ENCODE measurements at places on chromosomes 1 and 21.

DNA sequence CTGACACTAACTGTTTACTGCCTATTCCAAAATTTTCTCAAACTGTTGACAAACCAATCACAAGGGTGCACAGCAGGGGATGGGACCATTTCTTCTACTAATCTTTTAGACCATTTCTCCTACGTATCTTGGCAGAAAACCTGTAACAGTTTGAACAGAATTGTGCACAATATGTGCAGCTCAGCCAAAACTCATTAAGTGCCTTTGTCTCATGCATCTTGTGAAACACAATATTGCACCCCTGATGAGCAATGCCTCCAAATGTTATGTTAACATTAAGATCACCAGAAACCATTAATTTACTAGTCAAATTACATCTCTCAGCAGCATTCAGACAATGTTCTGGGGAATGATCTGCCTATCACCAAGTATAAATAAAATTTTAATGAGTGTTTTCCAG lies 247.5 kb downstream of the NRIP1 start:
- no peak for DNase-seq

- DNase-seq, result no peak
Observed at GRCh38 chr1:207071426-207071825, 17.2 kb upstream of the C4BPB start.

- no peak for DNase-seq
Observed at GRCh38 chr1:165747632-165748447, 20.8 kb downstream of the TMCO1 start.

DNA sequence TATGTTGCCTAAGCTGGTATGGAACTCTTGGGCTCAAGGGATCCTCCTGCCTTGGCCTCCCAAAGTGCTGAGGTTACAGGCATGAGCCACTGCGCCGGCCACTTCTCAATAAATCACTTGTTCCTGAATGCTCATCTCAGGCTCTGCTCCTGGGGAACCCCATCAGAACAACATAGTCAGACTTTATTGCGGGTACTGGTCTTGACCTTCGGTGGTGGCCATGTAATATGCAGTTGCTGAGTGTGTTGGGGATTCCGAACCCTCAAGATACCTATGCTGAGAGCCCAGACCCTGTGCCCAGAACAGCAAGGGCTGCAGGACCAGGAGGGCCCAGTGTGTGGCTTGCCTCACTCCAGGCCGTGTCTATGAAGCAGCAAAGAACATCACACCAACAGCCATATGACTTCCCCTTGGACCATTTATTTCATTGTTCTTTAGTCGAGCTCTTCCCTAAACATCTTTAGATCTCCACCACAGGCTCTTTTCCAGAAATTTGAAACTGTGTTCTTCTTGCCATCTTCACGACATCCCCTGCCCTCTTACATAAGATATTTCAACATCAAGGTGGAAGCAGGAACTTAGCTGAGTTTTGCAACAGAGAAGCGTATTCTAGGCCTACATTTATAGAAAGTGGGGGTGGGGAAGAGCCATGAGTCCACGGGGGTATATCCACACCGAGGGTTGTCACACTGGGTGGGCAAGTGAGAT lies 12.7 kb upstream of the SDHB start:
- DNase-seq, result no peak

GRCh38 chr1:27161594-27161993 lies 6.7 kb upstream of the SLC9A1 start:
- DNase-seq, result no peak

DNA sequence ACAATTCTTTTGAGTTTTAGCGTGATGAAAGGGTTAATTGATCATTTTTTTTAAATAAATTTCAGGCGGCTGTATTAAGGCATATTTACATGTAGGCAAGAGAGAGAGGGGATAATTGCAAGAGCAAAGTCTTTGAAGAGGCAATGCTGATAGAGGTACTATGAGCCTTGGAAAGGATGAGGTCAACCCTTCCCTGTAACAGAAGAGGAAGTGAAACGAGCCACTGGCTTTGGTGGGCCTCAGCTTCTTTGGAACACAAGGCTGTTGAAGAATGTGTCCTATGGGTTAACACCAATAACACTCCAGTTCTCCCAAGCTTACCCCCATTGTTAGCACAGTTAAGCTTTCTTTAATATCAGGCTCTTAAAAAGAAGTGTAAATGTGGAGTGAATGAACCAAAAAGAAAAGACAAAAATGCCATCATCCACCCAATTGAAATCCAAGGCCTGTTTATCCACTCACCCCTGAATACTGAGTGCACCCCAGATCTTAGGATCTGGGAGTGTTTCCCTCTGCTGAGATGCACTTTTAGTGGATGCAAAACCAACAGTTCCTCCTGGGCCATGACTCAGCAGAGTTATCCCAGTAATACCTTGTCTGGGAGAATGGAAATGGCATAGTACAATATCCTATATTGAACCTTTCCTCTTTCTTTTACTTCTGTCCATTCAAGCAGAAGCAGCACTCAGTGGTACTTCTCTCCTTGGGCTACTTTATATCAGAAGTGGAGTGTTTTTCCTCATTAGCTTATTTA lies 216.4 kb downstream of the SLC44A5 start:
- DNase-seq, result no peak

DNA sequence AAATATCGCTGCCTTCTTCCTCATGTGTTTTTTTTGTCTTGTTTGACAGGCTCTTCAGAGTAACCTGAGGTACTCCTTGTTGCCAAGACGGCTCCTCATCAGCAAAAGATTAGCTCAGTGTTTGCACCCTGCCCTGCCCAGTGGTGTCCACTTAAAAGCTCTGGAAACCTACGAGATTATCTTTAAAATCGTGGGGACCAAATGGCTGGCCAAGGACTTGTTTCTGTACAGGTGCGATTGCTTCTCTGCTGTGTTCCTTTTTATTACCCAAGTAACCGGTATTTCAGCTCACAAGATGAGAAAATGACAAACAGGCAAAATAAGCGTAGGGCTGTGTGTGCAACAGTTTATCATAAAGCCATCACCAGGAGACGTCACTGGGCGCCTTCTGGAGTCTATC lies 42.4 kb downstream of the DOP1B start:
- no peak for DNase-seq

DNA sequence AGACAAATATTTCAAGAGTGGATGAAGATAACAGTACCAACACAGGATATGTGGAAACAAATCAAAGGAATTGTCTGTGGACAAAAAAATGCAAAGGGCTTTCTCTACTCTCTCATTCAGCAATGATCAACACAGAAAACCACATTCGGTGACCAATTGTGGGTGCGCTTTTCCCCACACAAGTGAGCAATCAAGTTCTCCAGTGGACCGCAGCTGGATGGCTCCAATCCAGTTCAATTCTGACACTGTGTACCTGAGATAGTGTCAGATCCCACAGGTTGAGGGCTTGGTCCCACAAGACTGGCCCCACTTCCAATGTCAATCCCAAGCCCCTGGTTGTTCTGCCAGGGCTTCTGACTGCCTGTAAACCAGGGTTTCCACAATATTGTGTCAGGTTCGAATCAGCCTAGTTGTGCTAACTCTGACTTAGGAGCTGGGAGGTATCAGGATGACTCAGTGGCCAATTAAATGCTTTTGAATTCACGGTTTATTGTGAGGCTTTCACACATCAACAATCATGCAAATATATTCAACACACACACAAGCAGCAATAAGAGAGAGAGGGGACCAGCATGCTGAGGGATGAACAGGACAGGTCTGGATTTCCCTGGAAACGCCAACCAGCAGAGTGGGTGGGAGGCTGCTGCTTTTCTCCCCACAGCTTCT lies 87.0 kb upstream of the BTG3 start:
- no peak for DNase-seq

DNA sequence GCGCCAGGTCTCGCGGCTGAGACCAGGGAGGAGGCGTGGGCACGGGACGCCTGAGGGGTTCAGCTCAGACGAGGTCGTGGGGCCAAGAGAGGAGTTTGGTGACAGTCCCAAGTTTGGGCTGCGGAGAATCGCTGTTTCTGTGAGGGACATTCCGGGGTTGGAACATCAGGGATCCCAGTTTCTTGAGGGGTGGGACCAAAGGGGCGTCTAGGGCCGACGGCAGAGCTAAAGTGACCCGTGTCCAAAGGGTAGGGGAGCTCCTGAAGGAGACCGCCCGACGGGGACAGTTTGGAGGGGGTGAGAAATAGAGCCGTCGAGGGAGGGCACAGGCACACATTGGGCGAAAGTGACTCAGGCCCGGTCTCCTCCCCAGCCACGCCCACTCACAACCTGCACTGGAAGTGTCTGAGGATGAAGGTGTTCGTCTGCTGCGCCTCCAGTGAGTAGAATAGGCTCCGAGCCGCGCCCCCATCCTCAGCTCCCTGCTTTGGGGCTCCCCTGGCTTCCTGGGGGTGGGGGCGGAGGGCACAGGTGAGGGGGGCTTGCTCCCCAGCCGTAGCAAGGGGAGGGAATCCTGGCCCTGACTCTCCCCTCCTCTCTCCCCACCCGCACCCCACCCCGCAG lies 7.0 kb downstream of the EFNA3 start:
- no peak for DNase-seq

DNA sequence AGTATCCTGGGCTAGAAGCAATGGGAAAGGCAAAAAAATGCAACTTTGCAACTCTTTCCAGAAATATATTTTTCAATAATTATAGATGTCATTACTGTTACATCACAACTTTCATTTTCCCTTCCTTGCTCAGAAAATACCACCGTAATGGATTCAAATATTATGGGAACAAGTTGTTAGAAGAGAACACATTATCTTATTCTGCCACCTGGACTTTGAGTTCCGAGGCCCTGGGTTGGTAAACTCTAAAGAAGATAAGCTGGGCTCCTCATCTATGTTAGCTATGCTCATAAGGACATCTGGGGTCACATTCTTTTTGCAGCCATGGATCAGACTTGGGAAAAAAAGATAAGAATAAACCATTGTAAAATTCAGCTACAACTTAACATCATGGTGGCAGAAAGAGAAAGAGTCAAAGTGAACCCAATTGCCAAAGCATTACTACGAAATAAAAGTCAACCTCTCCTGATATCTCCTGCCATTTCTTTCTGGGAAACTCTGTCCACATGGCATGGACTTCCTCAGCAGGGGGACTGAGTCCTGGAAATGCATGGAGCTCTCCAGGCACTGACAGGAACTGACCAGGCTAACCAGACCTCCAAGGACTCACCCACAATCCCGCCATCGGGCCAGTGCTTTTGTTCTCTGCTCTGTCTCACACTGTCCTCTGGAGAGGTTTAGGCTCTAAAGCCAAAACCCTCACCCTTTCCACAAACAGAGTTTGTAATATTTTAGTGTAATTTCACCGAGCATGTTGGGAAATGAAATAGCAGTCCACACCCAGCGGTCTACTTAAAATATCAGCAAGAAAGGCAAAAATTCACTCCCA lies 499.1 kb upstream of the RUNX1 start:
- no peak for DNase-seq

DNA sequence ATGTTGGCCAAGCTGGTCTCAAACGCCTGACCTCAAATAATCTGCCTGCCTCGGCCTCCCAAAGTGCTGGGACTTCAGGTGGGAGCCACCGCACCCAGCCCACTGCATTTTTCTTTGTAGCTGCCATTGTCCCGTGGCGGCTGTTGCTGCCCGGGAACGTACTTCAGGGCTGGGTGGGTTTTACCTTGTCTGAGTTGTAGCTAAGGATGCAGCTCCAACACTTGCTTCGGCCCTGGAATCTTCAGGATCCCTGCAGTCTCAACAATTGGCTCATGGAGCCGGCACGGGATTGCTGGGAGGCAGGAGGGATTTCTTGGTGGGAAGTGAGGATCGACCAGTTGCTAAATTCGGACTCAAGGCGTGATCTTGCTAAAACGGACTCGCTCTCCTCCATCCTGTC lies 10.7 kb downstream of the TNFRSF8 start:
- DNase-seq, result no peak

GRCh38 chr1:89311757-89312156 lies 39.1 kb upstream of the GBP5 start:
- DNase-seq, result no peak

- DNase-seq, result no peak
Observed at GRCh38 chr1:71693581-71693980, 588.8 kb downstream of the NEGR1 start.

GRCh38 chr1:20216574-20216973 lies 30.3 kb upstream of the PLA2G2C start:
- no peak for DNase-seq

DNA sequence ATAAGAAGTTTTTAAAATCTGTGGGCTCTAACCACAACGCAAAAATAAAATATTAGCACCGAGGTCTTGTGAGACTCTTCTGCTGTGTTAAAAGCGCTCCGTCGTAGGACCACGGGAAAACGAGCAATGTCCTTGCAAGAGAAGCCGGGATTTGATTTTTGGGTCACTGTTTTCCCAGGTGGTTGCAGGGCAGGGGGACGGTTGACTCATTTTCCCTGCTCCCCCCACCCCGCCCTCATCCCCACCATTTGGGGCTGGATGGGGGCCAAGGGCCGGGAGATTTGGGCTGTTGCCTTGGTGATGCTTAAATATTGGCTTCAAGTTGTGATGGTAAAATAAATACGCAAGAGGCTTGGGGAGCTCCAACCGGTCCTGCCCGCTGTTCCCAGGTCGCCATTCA lies 67.6 kb upstream of the SLC25A33 start:
- DNase-seq, result no peak

- DNase-seq, result no peak
Observed at GRCh38 chr1:163055531-163055930, 13.6 kb upstream of the RGS4 start.

DNA sequence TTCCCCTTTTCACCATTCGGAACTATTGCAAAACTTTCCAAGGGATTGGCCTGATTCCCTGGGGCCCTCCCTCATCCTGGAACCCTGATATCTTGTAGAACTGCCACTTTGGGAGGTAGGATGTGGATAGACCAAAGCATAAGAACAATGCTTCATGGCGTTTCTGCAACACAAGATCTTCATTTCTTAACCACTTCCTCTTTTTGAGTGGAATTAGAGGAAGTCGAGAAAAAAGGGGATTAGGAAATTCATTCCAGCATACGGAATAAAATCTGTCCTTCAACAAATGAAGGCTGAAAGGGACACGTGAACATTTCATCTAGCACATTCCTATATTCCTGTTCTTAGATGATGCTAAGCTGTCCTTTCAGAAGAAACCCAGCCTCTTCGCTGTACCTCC lies 149.3 kb downstream of the HUNK start:
- no peak for DNase-seq

DNA sequence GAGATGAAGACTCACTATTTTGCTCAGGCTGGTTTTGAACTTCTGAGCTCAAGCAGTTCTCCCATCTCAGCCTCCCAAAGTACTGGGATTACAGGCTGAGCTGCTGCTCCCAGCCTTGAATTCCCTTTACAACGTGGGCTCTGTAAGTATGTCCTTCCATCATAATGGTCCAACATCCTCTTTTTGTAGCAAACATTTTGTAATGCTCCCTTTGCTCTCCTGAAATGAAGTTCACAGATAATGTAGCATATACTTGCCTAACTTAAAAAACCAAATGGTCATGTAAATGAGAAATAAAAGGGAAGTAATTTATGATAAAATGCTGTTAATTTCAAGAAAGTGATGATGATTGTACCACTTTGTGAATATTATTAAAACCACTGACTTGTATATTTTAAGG lies 30.5 kb upstream of the THEM4 start:
- DNase-seq, result no peak

DNA sequence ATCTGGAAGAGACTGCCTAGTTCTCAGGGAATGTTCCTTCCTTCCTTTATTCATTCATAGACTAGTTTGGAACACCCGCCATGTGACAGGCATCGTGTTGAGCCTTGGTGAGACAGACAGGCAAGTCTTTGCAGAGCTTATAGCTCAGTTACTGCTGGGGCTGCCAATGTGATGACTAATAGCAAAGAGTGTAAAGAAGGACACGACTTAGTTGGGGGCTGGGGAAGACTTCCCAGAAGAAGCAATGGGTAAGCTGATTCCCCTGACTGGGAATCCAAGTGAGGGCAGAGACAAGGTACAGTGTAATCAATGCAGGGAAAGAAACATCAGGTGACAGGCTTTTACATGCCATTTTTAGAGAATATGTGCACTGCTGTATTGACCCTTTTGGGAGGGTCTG lies 51.2 kb downstream of the TENT5C start:
- DNase-seq, result peak; percentile 42

- DNase-seq, result no peak
Observed at GRCh38 chr1:229689273-229689672, 63.2 kb downstream of the URB2 start.

Measured in HS-27A (cell line).